ENCODE measurements at places on chromosomes 1 and 21. TPM values are rescaled to one million over a fixed set of nuclear protein-coding genes. Genes with fewer than 3 reads are reported as not detected.

KCNE1 gene
- total RNA-seq = 1.0 TPM

HCN3 gene
- 12.9 TPM for total RNA-seq

P3R3URF gene
- not detected for total RNA-seq

NBPF26 gene
- total RNA-seq = 53.3 TPM

YY1AP1 gene
- total RNA-seq = 56.2 TPM

TCHH gene
- total RNA-seq = not detected

FAM177B gene
- not detected for total RNA-seq

CHIA gene
- total RNA-seq = not detected

LRRN2 gene
- total RNA-seq = 3.3 TPM
